ENCODE measurements at places on chromosomes 16 and 17. TPM values are rescaled to one million over a fixed set of nuclear protein-coding genes. Genes with fewer than 3 reads are reported as not detected.

Gene PPP1R9B
- 73.9 TPM for total RNA-seq

Gene KRTAP9-2
- total RNA-seq = not detected

- DNase-seq = no peak
Observed at GRCh38 chr17:64202683-64203344, 60.2 kb downstream of the TEX2 start.

DNA sequence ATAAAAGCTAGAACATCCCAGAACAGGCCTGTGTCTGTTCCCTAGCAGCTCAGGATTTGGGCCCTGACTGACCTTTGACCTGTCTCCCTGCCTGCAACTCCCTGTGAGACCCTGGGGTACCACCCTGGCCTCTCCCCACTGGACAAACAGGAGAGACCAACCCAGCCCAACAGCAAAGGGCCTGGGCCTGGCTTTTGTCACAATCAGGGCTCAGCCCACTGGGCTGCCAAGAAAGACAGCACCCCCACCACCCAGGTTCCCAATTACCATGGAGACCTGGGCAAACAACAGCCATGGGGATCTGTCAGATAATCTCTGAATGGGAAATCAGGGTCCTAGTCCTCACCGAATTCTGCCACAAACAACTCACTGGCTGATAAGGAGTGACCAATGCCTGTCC lies 11.1 kb downstream of the PLLP start:
- no peak for DNase-seq

DNA sequence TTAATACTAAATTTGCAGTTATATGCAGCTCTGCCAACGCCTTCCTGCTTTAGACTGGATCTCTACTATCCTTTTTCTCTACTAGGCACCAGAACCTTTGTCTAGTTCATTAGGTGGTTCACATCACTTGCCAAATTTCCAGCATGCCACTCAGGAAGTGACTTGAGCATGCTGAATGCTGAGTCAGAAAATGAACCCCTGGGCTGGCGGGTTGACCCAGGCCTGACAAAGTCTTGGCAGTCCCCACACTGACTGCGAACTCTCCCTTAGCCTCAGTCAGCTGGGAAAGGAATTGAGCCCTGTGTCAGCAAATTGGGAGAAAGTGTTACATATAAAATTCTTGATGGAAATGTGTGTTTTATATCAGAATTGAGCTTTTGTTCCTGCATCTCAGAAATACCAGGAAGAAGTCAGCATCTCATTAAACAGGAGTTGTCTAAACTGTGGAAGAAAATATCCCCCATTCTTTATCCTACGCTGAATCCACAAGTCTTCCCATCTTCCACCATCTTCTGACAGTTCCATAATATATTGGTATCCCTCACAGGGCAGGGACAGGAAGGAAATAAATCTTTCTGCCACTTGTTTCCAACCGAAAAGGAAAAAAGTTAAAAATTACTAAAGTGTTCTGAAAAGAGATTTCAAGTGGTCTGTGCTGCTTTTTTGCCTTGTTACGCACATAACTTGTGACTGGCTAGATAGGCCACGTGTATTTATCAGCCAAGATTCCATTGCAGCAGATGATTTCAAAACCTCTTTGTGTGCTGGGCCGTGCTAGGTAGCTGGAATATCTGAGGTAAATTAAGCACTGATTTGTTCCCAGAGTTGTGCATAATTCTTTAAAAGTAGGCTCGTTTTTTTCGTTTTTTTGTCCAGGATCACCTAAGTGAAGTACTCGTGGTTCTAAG lies 16.7 kb upstream of the SLC12A3 start:
- DNase-seq = no peak

DNA sequence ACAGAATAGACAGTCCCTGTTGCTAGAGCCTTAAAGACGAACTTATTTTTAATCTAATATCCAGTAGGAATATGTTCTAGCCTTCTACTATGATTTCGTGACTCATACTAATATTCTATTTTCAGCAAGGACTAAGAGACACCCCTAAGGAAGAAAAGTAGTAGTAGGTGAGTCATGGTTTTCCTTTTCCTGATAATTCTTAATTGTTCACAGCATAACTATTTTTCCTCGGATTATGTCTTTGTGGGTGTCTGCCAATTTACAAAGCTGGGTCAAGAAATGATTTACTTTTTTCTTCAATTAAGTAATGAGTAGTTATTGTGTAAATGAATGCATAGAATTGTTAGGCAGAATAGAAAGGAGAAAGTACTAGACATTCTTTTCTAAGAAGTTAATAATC lies 292.2 kb downstream of the TOX3 start:
- DNase-seq = no peak

Data from OCI-LY7 (cell line).